ENCODE measurements at places on chromosomes 6 and 20. TPM values are rescaled to one million over a fixed set of nuclear protein-coding genes. Genes with fewer than 3 reads are reported as not detected.

DNA sequence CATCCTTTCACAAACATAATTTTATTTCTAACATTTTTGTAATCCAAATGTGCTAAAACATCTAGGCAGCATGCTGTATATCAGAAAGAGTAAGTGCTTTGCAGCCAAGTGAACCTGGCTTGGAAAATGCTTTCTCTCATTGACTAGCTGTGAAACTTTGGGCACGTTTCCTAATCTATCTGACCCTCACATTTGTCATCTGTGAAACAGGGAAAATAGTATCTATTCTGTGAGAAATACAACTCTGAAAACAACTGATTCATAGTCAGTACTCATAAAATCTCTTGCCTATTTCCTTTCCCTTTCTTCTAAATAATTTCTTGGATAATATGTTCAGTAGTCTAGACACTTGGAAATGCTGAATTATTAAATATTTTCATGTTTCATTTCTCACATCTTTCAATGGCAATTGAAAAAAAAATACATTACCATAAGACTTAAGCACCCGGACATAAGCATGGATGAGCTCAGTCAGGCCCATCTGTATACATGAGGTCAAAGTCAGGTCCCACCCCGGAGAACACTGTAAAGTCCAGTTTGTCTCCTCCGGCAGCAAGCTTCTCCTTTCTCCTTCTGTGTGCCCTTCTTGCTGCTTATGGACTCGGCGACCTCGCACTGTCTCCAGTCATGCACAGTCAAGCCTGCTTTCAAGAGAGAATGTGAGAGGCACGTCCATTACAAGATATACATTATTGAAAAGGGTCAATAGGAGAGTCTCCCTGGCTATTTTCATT, 455.0 kb upstream of the SOX4 start:
- DNase-seq = peak; percentile 41

- no peak for DNase-seq
Measured at GRCh38 chr6:68654134-68654533, 19.1 kb downstream of the ADGRB3 start.

- no peak for DNase-seq
Measured at GRCh38 chr6:105058316-105058715, 101.4 kb downstream of the LIN28B start.

DNA sequence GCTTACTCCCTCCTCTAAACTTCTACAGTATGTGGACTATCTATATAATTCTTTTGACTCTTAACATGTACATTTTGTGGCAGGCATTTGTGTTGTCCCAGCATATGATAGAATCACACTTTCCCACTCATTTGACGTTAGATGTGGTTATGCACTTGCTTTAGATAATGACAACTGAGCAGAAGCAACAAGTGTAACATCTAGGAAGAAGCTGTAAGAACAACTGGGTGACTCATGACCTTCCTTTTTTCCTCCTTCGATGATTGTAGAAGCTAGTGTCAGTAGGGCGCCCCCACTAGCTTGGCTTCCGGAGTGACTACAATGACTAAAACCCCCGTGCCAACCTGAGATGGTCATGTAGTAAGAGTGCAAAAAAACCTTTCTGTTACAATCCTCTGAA, 74.6 kb upstream of the CEP85L start:
- DNase-seq = no peak

GRCh38 chr6:153051801-153052200, 49.3 kb upstream of the MTRF1L start:
- no peak for DNase-seq

DNA sequence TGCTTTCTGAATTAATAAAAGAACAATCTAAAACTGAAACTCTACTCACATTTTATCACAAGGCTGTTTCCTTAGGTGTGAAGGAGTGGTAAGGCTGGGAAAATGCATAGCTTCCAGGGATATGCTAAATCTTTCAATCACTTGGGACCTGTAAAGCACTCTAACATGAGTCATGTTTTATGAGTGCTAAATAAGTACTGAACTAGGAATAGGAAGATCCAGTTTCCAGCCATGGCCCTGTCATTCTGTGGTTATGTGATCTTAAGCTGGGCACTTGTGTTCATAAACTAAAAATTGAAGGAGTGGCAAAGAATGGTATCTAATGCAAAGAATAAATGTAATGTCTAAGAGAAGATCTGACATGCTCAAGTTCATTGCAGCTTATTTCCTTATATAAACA, 6.1 kb upstream of the TMEM200A start:
- no peak for DNase-seq

GRCh38 chr6:15247500-15248450, 1.9 kb downstream of the JARID2 start:
- DNase-seq = peak; percentile 35

DNA sequence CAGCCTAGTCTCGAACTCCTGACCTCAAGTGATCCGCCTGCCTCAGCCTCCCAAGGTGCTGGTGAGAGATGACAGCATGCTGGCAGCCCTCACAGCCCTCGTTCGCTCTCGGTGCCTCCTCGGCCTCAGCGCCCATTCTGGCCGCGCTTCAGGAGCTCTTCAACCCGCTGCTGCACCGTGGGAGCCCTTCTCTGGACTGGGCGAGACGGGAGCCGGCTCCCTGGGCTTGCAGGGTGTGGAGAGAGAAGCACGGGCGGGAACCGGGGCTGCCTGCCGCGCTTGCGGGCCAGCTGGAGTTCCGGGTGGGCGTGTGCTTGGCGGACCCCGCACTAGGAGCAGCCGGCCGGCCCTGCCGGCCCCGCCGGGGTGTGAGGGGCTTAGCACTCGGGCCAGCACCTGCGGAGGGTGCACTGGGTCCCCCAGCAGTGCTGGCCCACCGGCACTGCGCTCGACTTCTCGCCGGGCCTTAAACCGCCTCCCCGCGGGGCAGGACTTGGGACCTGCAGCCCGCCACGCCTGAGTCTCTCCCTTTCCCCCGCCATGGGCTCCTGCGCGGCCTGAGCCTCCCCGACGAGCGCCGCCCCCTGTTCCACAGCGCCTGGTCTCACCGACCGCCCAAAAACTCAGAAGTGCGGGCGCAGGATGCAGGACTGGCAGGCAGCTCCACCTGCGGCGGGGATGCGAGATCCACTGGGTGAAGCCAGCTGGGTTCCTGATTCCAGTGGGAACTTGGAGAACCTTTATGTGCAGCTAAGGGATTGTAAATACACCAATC, 31.5 kb upstream of the RANBP9 start:
- DNase-seq = no peak

The MAP3K4 gene
- 45.6 TPM for total RNA-seq

GRCh38 chr6:13526727-13527670, 39.6 kb upstream of the GFOD1 start:
- no peak for DNase-seq

DNA sequence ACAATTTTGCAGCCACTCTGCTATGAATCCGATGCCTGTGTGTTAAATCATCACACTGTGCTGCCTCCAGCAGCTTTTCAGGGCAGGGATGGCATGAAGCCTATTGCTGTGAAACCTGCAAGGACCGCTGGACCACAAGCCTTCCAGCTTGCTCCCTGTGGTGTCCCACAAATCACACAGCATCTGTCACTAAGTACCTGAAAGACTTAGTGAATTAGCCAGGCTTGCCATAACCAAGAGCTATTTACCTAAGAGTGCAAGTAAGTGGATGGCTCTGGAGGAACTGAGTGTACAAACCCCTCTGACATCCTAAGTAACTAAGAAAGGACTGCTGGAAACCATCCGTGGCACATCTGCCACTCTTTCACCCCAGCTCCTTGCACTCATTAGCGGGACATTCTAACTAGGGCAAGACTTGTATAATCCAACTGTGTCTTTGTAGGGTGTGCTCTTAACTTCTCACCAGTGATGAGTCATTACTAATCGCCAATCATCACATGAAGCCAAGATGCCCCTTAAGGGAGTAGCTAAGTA, 34.7 kb downstream of the FOXQ1 start:
- DNase-seq = no peak

The PRDM13 gene
- total RNA-seq = not detected

The NR2E1 gene
- total RNA-seq = not detected

- DNase-seq = no peak
Measured at GRCh38 chr6:130526466-130526865, 160.6 kb downstream of the TMEM200A start.

The PLEKHG1 gene
- 49.8 TPM for total RNA-seq

The ADGRG6 gene
- total RNA-seq = 43.5 TPM

DNA sequence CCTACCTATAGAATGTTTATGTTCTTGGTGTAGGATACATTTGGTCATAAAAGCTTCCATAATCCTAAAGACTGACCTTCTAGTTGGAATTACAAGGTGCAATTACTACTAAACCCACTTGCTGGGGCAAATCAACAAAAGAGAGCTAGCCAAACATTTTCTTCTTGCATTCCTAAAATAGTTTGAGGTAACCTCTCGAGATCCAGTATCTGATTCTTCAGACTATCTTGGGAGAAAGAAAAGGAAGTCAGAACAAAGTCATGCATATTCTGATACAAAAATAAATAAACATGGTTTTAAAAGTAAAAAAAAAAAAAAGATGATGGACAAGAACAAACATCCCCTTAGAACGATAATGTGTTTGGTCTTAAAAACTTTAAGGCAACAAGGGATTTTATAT, 294.2 kb upstream of the RSPO3 start:
- DNase-seq = no peak

The HLA-DRA gene
- total RNA-seq = 92.8 TPM

The CDH4 gene
- total RNA-seq = 0.10 TPM

DNA sequence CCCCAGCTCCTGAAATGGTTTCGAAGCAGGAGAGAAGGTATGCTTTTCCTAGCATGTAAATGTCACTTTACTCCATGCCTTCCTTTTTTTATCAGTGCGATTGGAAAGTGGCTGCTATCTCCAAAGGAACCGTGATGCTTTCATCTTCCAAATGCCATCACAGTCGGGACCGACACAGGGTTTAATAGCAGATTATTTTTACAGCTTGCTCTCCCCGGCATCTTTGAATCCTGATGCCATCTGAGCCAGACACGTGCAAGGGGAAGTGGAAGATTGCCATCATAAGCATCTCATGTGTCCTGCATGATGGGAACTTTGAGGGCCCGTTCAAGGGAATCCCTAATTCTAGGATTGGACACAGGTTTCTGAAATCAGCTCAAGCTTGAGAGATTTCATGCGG, 253.4 kb upstream of the KCNG1 start:
- DNase-seq = no peak

DNA sequence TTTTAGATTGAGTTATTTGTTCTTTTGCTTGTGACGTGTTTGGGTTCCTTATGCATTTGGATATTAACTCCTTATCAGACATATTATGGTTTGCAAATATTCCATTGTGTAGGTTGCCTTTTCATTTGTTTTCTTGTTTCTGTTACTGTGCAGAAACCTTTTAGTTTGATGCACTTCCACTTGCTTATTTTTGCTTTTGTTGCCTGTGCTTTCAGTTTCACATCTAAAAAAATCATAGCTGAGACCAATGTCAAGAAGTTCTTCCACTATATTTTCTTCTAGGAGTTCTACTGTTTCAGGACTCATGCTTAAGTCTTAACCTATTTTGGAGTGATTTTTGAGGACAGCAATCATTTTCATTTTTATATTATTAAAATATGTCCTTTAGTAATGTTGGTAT, 113.5 kb downstream of the EPM2A start:
- DNase-seq = no peak

DNA sequence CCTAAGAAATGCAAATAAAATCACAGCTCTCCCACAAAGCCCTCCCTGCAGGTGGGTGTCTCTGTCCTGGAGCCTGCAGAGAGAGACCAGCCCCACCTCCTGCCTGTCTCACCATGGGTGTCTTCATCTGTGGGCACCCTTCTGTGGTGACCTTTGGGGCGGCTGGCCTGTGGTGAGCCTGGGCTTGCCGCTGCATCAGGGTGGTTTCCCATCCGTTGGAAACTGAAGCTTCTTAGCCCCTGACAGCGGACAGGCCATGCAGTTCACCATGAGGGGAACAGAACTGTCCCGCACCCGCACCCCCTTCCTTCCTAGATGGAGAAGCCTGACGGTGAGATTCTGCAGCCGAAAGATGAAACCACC, 42.3 kb upstream of the FRMD1 start:
- no peak for DNase-seq

DNA sequence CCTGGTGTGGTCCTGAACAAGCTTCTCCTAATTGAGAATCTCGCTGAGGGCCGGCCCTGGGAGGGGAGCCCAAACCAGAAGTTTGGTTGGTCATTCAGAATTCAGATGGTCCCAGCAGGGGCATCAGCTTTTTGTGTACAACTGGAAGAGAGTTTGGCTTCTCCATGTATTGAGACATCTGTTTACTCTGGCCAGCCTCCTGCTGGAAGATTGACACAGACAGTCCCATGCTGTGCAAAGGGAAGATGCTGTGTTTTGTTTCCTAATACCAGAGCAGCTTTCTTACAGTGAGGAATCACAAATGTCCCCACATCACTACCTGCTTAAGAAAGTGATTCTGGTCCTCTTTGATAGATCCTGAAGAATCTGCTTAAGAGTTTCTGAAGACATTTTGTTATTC, 97.8 kb downstream of the PLEKHG1 start:
- DNase-seq = peak; percentile 32

DNA sequence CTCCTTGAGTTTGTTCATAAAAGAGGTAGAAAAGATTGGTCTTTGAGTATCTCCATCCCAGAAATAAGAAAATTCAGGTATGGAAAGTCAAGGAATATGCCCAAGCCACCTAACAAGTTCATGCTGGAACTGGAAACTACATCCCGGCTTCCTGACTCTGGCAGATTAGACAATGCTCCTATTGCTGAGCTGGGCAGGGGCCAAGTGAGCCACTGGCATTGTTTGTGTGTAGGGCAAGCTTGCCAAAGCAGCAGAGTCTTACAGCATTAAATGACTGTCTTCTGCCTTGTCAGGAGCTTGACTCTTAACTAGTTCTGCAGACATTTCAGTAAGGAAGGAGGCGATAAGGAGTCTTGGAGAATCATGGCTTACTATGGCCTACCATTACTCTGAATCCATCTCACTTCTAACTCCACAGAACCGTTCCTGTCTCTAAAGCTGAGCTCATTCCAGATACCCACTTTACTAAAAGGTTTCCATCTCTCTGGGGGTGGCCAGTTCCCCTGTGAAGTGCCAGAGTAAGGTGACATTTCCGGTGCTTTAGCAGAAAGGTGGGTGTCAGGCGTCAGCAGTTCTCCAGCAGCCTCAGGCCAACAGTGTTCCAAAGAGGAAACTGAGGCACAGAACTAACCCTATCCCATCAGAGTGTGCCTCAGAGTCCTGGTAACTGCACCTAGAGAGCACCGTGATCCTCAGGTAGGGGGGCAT, 30.1 kb downstream of the PRDM1 start:
- no peak for DNase-seq

The SLC22A7 gene
- total RNA-seq = not detected

DNA sequence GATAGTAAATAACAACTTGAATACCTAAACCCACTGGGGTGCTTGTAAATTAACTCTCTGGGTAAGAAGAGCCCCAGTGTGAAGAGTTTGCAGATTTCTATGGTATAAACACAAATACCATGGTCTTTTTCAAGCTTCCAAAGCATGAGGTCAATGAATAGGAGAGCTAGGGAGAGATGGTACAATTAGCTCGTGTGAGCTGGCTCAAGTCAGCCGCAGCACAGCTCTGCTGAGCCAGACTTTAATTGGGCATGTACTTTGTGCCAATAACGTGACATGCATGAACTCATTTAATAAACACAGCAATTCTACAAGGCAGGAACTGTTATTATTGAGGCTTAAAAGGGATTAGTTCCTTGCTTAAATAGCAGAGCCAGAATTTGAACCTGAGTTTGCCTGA, 684.2 kb downstream of the KIF16B start:
- DNase-seq = no peak

The SNPH gene
- 1.2 TPM for total RNA-seq

- no peak for DNase-seq
Measured at GRCh38 chr6:82712389-82712788, 348.8 kb downstream of the TPBG start.

Measured in skin of body (tissue), 3 donors.